Forelimb muscle (tissue), 1 donor: ENCODE measurements at places on chromosomes 3 and 15. TPM values are rescaled to one million over a fixed set of nuclear protein-coding genes. Genes with fewer than 3 reads are reported as not detected.
A peak's percentile ranks its signal among the peaks of the same experiment; 100 is the strongest.

- no peak for DNase-seq
Measured at GRCh38 chr3:46303240-46303639, 50.7 kb upstream of the CCR2 start.

DNA sequence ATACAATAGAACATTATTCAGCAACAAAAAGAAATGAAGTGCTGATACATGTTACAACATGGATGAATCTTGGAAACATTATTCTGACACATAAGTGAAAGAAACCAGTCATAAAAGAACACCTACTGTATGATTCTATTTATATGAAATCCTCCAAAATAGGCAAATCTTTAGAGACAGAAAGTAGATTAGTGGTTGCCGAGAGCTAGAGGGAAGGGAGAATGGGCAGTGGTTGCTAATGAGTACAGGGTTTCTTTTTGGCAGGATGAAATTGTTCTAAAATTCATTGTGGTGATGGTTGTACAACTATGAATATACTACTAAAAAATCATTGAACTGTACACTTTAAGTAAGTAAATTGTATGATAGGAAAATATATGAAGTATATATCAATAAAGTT lies 6.3 kb upstream of the LRRC58 start:
- DNase-seq = no peak

DNA sequence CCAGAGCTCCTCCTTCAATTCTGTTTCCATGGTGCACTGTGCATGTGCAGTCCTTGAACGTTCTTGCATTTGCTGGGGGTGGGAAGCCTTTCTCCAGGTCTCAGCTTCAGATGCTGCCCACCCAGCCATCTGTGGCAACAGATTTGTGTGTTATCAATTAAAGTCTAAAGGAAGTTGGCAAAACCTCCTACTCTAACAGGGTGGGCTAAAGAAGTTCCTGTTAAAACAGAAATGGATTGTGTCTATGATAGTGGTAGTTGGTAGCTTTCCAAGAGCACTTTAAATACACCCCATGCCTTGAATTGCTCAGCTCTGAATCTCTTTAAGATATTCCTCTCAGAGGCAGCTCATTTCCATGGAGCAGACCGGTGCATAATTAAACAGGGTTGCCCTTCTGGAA lies 488.0 kb upstream of the SUCLG2 start:
- DNase-seq = no peak

DNA sequence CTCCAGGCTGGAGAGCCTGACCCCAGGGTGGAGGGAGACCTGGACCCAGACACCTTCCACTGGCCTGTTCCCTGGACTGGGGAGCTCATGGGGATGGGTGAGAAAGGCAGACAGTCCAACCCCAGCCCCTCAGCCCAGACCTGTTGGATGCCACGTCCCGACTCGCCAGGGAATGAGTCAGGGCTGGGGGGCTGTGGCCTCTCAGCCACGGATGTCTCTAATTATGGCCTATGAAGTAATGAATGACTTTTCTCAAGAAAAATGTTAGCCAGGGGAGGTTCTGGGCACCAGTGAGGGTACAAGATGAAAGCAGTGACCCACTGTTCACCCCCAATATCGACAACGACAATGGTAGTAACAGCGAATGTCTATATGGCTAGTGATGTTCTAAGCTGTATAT lies 107.0 kb upstream of the RPL32 start:
- no peak for DNase-seq

GRCh38 chr3:86152620-86153019 lies 838.3 kb downstream of the VGLL3 start:
- DNase-seq = no peak

- DNase-seq = no peak
Measured at GRCh38 chr3:190345027-190345821, 23.0 kb upstream of the CLDN1 start.

- DNase-seq = peak; percentile 6
Measured at GRCh38 chr3:117526470-117527079, 817.0 kb downstream of the TUSC7 start.

- DNase-seq = no peak
Measured at GRCh38 chr3:14810070-14810791, 8.5 kb upstream of the FGD5 start.

DNA sequence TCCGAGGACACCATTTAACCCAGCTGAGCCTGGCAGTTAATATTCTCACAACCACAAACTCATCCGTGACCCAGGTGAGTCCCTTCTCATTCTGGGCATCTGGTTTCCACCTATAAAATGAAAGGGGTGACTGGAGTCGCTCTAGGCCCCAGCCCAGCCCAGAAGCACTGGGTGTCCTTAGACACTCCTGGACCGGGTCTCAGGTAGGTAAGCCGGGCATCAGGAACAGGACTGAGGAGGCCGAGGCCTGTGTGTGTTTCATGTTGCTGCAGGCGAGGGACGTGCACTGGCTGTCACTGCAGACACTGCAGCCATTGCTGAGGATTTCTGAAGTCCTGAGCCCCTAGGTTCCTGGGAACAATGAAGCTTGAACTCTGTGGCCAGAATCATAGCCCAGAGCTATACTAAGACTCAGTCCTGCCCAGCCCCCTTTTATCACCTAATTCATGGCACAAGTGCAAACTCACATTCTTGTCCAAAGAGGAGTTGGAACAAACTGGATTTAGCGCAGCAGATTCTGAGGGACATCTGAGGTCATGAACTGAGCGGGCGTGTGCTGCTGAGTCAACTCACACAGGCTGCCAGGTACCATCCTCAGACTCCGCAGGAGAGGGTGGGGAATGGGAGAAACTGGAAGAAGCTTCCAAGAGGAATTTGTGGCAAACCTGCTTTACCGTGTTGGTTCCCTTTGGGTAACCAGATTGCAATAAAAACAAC lies 184.9 kb downstream of the FAM43A start:
- DNase-seq = no peak

Gene AGBL1
- 25.5 TPM for polyA plus RNA-seq

Gene PPARG
- 2.8 TPM for polyA plus RNA-seq

Gene TRPM1
- not detected for polyA plus RNA-seq
